ENCODE measurements at places on chromosomes 11 and 22.

- peak; percentile 50 for DNase-seq
Measured at GRCh38 chr22:26172389-26172990, 3.2 kb downstream of the SEZ6L start.

DNA sequence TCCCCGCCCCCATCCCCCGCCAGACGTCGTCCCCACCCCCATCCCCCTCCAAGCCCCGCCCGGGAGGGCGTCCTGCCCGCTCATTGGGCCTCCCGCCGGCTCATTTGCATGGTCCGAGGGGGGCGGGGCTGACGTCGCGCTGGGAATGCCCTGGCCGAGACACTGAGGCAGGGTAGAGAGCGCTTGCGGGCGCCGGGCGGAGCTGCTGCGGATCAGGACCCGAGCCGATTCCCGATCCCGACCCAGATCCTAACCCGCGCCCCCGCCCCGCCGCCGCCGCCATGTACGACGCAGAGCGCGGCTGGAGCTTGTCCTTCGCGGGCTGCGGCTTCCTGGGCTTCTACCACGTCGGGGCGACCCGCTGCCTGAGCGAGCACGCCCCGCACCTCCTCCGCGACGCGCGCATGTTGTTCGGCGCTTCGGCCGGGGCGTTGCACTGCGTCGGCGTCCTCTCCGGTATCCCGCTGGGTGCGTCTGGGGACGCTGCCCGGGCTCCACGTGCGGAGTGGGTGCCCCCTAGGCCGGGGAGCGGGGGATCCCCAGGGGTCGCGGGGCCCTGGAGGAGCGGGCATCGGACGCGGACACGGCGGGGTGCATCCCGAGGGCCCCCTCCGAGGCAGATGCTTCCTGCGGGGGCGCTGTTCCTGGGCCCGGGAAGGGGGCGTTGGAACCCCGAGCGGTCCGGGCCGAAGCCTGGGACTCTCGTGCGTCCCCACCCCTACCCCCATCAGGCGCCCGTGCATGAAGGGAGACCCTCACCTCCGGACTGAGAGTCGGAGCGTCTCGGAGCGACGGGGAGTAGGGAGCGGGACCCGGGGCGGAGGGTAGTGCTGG lies at the start of gene PNPLA3:
Gene PNPLA3, plus strand, starts transcription at position 175 of the 834 bp plus-strand sequence. Its CDS starts 107 bp downstream, at position 282.
- DNase-seq: peak; percentile 92

GRCh38 chr11:64014356-64014755 lies 21.4 kb upstream of the FLRT1 start:
- no peak for DNase-seq

DNA sequence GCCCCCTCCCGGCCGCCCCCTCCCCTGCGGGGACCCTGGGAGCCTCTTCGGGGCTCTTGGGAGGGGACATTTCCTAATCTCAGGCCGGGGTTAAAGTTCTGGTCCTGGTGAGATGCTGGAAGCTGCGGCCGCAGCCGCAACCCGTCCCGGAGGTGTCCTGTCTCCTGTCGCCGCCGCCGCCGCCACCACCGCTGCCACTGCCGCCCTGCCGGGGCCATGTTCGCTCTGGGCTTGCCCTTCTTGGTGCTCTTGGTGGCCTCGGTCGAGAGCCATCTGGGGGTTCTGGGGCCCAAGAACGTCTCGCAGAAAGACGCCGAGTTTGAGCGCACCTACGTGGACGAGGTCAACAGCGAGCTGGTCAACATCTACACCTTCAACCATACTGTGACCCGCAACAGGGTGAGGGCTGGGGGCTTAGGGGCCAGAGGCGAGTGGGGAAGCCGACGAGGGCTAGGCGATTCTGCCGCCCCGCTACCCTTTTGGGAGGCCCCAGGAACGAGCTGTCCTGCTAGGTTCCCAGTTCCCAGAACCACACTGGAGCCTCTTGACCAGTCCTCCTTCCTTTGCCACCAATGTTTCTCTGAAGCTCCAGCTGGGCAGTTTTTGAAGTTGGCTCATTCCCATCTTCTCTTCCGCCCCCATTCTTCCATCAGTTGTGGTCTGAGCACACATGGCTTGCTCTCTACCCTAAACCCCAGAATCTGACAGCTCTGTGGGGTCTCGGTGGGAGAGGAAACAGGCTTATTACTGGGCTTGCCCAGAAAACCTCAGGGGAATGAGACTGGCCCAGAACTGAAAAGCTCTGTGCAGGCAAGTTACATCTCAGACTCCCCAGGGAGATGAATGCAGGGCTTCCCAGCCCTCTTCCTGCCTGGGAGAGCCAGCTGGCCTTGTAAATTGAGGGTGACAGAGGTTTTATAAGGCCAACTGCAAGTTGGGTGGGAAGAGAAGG lies 781 bp downstream of the SIDT2 start:
- no peak for DNase-seq

DNA sequence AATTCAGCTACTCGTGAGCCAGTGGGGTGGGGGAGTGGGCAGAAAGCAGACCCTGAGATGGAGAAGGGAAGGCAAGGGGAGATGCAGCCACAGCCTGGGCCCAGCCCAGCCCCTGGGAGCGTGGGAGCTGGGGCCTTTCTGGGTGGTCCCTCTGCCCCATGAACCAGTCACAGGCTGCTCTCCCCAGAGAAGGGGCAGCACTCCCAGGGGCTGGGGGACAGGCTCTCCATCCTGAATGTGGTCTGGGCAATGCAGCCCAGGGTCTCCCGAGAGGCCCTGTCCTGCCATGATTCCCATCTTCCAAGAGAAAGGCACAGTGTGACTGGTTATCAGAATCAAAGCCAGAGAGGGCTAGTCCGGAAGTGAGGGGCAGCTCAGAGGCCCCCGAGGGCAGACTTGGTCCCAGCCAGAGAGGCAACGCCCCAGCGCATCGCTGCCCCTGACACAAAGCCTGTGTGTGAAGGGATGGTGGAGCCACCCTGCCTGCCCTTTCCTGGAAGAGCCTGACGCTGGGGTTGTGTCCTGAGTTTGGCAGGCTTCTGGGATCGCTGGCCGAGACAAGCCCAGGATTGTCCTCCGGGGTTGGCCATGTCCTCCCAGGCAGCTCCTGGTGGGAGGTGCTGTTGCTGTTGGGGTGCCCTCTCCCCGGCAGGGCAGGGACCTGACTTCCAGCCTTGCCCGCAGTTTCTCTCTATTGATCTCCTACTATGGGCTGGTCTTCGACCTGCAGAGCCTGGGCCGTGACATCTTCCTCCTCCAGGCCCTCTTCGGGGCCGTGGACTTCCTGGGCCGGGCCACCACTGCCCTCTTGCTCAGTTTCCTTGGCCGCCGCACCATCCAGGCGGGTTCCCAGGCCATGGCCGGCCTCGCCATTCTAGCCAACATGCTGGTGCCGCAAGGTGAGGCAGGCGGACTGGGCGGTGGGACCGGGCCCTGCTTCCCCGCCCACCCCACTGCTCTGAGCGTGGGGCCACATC lies 23.8 kb upstream of the SLC22A12 start:
- DNase-seq: no peak

DNA sequence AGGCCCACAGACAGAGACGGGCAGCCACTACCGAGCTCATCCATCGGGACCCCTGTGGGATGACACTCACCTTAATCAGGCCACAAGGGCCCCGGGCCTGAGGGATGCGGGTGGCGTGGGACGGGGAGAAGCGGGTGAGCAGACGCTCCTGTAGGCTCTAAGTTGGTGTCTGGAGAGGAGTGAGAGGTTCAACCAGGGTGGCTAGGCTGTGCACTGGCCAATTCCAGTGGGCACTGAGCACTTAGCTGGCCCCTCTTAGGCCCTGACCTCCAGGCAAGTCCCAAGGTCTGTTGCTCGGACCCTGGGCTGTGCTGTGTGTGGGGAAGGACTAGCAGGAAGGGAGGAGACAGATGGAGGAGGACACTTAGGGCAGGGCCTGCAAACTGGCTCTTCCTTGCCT lies 139.3 kb downstream of the ST3GAL4 start:
- no peak for DNase-seq

DNA sequence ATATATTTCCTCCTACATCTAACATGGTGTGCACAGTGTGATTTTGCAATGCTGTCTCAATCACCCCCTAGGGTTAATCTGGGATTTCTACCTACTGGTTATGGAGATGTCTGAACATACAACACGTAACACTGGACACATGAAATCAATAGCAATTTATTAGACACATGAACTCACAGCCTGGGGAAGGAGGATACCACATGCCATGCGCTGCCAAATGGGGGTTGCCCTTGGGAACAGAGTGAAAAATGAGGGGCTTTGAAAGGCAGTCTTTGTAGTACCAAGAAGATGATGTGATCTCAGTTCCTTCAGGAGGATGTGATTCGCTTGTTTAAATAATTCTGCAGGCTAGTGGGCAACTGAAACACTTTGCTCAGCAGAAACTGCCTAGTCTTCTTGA lies 253.6 kb upstream of the LRRC4C start:
- DNase-seq: no peak

- no peak for DNase-seq
Measured at GRCh38 chr11:102276783-102277182, 40.5 kb upstream of the BIRC3 start.

GRCh38 chr22:22110548-22111266 lies 128.1 kb upstream of the TOP3B start:
- peak; percentile 14 for DNase-seq

All from anterior cingulate cortex (tissue), 58 donors.